ENCODE measurements at places on chromosomes 4 and X.

- DNase-seq: no peak
These were observed 2.1 kb downstream of the HSD17B11 start for GRCh38 chr4:87388901-87389300.

DNA sequence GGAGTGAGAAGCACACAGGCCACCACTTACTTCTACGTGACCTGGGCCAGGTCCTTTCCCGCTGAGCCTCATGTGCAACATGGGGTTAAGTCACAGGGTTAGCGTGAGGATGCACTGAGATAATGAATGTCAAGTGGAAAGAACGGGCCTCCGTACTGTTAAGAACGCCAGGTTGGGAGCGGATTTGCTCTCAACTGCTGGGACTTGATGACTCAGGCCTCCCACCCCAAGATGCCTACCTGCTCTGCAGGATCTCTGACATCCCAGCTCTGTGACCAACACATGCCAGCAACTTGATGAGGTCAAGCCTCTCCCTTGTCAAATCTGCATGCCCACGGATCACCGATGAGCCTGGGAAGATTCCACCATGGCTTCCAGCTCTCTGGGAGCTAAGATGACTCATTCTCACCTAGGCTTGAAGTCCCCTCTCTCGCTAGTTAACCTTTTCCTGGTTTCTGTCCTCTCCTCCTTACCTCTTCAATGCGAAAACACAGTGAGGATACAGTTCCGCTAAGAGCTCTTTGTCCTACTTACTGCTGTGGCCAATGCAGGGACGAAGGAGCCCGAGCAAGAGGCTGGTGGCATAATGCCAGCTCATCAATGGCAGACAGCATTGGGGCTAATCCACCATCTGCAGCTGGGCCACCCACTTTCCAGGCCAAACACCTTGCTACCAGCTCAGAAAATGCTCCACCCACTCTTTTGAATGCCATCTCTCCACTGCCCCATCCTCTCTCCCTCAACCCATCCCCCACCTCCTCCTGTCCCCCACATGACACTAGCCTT is 67.6 kb downstream of the PJA1 start:
- no peak for DNase-seq

DNA sequence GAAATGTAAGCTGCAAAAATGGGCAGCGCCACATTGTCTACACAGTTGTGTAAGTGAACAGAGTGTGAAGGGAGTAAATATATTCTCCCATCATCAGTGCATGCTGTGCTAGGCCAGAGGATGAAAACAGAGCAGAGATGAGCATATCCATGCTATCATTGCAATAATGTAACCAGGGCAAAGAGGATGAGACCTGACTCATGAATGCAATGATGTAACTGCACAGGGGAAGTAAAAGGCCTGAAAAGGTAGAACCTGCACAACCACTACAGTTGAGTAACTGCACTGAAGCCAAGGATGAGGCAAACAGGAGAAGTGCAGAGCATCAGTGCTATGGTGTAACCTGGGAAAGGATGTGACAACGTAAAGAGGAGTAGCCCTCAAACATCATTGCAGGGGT is 220.4 kb upstream of the FAM47C start:
- DNase-seq: no peak

DNA sequence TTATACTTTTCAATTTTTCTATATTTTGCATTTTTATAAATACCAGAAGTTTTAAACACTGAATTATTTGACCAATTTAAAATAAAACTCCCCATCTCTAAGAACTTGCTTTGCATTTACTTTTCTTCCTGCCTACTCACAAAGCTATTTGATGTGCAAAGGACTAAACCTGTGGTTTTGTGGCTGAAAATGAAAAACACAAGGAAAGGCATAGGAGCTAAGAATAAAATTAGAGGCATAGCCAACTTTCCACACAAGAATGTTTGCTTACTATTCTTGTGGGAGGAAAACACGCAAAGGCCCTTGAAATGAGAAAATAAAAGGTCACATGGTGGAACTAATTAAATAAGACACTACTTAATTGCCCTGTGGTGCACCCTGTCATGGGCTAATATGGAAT is 221.2 kb downstream of the KLHL13 start:
- no peak for DNase-seq

- DNase-seq: no peak
These were observed 31.6 kb downstream of the UBE2K start for GRCh38 chr4:39729557-39729956.
